ENCODE measurements at places on chromosomes 3 and 15. TPM values are rescaled to one million over a fixed set of nuclear protein-coding genes. Genes with fewer than 3 reads are reported as not detected.

SRGAP3 gene
- polyA plus RNA-seq, result 2.5 TPM

METTL6 gene
- polyA plus RNA-seq, result 18.3 TPM

STRIT1 gene
- not detected for polyA plus RNA-seq

PDE8A gene
- 0.90 TPM for polyA plus RNA-seq

TMIE gene
- 0.29 TPM for polyA plus RNA-seq

SLC24A5 gene
- not detected for polyA plus RNA-seq

NRG4 gene
- not detected for polyA plus RNA-seq

ANKRD34C gene
- polyA plus RNA-seq, result not detected

All from naive thymus-derived CD8-positive, alpha-beta T cell (primary cell).